Endodermal cell (in vitro differentiated cells): ENCODE measurements at places on chromosomes 16 and 17.

- no peak for DNase-seq
Measured at GRCh38 chr16:27973678-27974077, 89.8 kb downstream of the GSG1L start.

DNA sequence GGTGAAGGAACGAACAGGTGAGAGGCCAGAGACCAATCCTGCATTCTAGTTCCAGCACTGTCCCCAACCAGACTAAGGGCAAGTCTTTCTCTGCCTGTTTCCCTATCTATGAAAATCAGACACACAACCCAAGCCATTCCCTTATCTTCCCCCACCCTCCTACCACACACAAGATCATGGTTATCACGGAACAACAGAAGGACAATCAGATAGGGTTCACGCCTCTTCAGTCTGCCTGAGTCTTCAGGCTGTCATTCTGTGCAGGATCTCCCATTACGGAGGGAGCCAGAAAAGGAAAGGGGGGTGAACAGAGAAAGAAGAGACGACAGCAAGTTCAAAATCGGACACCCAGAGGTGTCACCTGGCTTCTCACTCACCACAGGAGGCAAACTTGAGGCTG lies 11.1 kb downstream of the TLE7 start:
- no peak for DNase-seq

DNA sequence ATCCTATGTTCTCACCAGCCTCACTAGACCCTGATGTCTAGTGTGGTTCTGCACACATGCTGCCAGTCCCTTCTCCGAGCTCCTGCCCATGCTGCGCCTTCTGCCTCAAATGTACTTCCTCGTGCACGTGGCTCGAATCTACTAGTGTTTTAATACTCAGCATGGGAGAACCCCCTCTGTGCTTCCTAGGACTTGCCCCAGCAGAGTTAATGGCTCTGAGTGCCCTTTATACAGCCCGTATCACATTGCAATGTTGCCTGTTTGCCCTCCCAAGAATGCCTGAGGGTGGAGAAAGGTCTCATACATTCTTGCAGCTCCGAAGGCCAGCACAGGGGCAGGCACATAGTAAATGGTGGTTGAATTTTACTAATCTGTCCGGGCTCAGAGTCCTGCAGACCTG lies 190.8 kb upstream of the NLRP1 start:
- no peak for DNase-seq

DNA sequence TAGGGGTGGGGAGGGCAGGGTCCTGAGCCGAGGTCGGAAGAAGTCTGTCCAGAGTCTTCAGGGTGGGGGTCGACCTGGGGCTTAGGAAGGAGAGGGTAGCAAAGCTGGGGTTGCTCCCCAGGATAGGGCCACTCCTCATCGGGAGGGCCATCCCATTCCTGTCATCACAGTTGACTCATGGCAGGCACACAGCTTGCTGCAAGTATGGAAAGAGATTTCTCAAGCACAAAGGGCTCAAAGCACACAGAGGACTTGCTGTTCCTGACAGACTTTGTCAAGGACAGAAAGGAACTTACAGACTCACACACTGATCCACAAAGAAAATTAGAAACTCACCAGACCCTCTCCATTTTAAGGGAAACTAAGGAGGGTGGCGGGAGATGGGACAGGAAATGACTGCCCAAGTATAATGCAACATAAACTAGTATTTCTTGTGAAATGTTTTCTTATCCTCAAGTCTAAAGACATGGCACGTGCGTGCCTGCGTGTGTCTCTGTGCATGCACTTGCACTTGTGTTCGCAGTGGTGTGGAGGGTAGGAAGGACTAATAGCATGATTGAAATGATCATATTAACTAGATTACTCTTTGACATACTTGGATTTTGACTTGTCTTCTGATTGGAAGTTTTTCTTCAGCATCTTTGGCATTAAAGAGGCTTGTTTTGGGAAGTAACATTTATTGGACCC lies 2.4 kb downstream of the AOC2 start:
- DNase-seq, result no peak
